ENCODE measurements at places on chromosomes 6 and 20. TPM values are rescaled to one million over a fixed set of nuclear protein-coding genes. Genes with fewer than 3 reads are reported as not detected.

- peaks cover 4% of the 10 kb centered on the region for H3K4me1 ChIP-seq
- no peak for DNase-seq
- no peak overlapping the region for H3K4me3 ChIP-seq
- no peaks in the 10 kb centered on the region for H3K27me3 ChIP-seq
Measured at GRCh38 chr6:169802790-169803189, 51.4 kb downstream of the ERMARD start.

- H3K27ac ChIP-seq, result no peak overlapping the region
- H3K4me1 ChIP-seq, result peaks cover 4% of the 10 kb centered on the region
- no peak overlapping the region for H3K4me3 ChIP-seq
- DNase-seq, result no peak
- peaks cover 18% of the 10 kb centered on the region for H3K36me3 ChIP-seq
- H3K27me3 ChIP-seq, result no peaks in the 10 kb centered on the region
Measured at GRCh38 chr20:16405254-16405653, 168.0 kb downstream of the KIF16B start.

- H3K4me3 ChIP-seq, result no peak overlapping the region
- H3K27ac ChIP-seq, result no peak overlapping the region
- no peaks in the 10 kb centered on the region for H3K36me3 ChIP-seq
- H3K4me1 ChIP-seq, result peaks cover 4% of the 10 kb centered on the region
- DNase-seq, result no peak
Measured at GRCh38 chr6:155186052-155186658, 77.7 kb upstream of the CLDN20 start.

DNA sequence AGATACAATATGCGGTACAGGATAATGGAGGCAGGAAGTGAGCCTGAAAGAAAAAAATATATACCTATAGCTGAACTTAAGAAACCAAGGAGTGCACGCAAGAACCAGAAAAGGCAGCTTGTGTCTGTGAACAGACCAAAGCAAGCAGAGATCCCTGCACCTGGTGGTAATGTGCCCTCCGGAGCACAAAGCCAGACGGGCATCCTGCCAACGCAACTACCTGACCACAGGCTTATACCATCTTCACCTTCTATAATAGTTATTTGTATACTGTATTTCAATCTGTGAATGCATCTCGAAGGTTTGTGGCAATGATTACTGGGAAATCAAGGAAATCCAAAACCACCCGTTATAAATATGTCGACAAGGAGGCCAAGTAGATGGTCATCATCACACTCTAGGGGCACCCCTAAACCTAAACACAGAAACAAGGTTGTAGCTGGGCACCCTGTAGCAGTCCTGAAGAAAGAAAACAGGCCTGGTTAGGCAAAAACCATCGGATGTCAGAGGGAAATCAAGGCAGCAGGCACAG, 801 bp downstream of the FBXL4 start:
- peaks cover 27% of the 10 kb centered on the region for H3K4me1 ChIP-seq
- H3K4me3 ChIP-seq, result peak overlapping the region; percentile 82
- H3K27me3 ChIP-seq, result no peaks in the 10 kb centered on the region
- peak; percentile 65 for DNase-seq
- peak overlapping the region; percentile 90 for H3K27ac ChIP-seq

DNA sequence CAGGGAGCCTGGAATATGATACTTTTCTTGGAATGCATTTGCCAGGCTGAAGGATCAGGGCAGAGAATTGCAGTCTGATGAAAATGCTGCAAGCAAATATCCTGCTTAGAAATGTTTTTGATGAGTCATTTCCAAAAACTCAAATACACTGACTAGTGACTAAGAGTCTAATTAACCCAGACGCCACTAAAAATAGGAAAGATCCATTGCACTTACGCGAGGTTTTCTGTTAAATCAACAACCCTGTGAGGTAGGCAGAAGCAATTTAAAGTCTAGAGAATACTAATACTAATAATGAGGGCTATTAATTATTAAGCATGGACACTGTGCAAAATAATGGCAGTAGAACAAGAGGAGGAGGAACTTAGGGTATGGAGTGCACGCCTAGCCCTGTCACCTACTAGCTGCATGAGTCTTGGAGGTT, 130.1 kb upstream of the DOK5 start:
- H3K36me3 ChIP-seq, result no peaks in the 10 kb centered on the region
- no peaks in the 10 kb centered on the region for H3K27me3 ChIP-seq
- H3K4me3 ChIP-seq, result no peak overlapping the region
- no peaks in the 10 kb centered on the region for H3K4me1 ChIP-seq
- H3K27ac ChIP-seq, result no peak overlapping the region
- no peak for DNase-seq

DNA sequence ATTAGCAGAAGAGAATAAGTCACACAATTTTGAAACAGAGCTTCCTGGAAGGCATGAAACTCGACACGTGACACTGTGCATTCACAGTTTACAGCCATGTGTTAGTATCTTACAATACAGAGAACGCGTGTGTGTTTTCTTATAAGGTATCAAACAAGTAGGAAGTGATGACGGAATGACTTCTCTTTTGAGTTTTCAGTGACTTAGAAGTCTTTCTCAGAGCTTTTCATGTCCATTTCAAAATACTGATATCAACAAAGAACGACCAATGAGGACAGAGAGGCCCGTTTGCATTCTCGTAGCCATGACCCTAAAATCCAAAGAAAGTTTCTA, 36.6 kb upstream of the DUSP22 start:
- no peaks in the 10 kb centered on the region for H3K36me3 ChIP-seq
- no peak overlapping the region for H3K4me3 ChIP-seq
- H3K27ac ChIP-seq, result no peak overlapping the region
- DNase-seq, result no peak

GRCh38 chr20:2358006-2358405, 22.7 kb upstream of the TGM6 start:
- H3K27me3 ChIP-seq, result peaks cover 8% of the 10 kb centered on the region
- DNase-seq, result no peak
- H3K27ac ChIP-seq, result no peak overlapping the region
- H3K36me3 ChIP-seq, result no peaks in the 10 kb centered on the region
- no peak overlapping the region for H3K4me3 ChIP-seq

- no peak overlapping the region for H3K27ac ChIP-seq
- no peaks in the 10 kb centered on the region for H3K27me3 ChIP-seq
- H3K4me1 ChIP-seq, result no peaks in the 10 kb centered on the region
Measured at GRCh38 chr6:40963019-40963418, 76.0 kb downstream of the UNC5CL start.

LYRM4 gene
- total RNA-seq, result 20.4 TPM

OR2H2 gene
- not detected for total RNA-seq
